ENCODE measurements at places on chromosomes 12 and 14.

GRCh38 chr12:34402228-34402898 lies 380.1 kb downstream of the ALG10 start:
- DNase-seq: no peak

DNA sequence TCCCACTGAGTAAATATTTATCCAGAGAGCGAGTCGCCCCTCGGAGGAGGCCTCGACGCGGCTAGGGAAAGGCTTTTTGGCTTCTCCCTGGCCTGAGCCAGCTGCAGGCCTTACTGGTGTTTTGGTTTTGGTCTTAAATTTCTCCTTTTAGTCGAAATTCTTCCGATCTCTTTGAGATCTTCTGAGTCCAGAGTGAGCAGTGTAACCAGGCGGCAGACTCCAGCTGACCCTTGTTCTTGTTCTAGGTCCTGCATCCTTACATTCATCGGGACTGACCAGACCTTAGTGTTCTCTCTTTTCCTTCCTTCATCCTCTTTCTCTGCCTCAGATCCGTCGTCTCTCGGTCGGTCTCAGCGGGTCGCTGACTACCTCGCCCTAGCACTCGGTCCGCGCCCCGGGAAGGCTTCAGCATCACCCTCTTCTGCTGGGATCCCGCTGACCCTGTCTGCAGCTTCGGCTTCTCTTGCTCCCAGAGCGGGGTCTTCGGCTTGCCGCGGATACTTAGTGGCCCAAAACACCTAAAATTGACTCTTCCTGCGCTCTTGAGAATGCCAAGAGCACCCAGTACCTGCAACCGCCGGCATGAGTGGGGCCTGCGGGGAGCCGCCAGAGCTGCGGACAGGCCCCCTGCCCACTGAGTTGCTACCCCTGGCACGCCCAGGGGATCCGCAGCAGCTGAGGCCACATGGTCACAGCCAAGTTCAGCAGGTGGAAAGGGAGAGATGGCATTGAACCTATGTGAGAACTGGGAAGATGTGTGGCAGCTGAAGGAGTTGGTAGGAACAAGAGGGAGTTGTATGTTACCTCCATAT lies 2.4 kb upstream of the PAX9 start:
- no peak for DNase-seq

DNA sequence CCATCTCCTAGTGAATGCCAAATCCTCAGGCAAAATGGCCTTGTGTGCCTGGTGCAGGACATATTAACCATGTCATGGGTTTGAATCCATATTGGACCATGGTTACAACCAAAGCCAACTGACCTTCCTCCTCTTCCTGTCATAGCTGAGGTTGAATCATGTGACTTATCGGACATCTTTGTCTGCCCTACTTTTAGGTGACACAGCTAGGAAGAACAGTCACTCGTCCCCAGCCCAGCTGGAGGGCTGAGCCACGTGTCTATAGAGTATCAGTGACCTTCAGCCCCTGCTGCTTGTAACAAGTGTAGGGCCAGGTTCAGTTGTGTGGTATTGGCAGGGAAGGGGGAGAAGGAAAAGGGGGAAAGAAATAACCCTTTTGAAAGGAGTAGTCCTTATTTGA lies 225.2 kb downstream of the KTN1 start:
- DNase-seq: no peak

DNA sequence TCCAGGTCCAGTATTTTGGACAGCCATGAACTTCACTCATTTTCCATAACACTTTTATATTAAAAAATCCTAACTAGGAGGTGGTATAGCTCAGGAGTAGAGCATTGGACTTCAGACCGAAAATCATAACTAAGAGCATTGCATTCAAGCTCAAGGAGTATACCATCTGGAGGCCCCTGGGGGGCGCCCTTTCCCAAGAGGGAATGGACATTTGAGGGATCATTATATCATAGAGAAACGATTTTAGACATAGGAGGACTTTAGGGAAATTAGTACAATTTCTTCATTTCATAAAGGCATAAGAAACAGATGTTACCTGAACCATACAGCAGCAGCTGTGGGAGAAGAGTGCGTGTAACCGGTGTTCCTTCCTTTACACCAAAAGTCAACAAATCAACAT lies 5.2 kb upstream of the ATG14 start:
- DNase-seq: peak; percentile 49

- DNase-seq: no peak
Observed at GRCh38 chr12:22054155-22054554, 8.1 kb downstream of the CMAS start.

GRCh38 chr14:98769326-98769725 lies 502.7 kb downstream of the BCL11B start:
- DNase-seq: no peak

DNA sequence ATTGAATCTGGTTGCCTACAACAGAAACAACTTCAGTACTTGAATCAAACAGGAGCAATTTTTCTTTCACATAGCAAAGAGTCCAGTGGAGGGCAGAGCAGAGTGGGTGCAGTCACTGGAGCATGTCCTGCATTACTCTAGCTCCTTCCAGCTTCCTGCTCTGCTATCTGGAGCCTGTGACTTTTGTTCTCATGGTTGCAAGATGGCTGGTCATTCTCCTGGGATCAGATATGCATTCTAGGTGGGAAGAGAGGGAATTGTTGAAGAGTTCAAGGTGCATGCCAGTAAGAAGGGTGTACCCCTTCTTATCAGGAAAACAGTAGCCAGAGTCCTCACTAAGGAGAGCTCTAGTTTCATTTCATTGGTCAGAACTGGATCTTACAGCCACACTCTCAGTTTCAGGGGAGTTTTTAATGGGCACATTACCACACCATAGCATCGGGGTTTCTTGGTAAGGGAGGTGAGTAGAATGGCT lies 8.0 kb downstream of the IFT43 start:
- DNase-seq: no peak

DNA sequence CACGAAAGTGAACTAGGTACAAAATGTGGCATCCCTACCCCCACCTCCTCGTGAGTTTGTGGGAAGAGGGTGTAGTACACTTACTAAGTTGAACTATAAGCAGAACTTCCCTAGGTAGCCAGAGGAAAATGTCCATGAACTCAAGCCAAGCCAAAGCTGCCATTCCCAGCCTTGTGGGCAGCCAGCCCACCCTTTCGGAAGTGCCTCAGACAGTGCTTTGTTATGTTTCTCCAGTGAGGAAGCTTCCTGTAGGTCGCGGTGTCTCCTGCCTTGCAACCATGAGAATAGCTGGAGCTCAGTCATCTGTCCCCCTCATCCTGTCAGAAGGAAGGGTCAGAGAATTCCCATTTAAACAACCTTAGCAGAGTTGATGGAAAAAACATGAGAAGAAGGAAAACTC lies 266.9 kb downstream of the DUSP6 start:
- DNase-seq: no peak

GRCh38 chr12:81021834-81022233 lies 56.0 kb upstream of the ACSS3 start:
- no peak for DNase-seq

DNA sequence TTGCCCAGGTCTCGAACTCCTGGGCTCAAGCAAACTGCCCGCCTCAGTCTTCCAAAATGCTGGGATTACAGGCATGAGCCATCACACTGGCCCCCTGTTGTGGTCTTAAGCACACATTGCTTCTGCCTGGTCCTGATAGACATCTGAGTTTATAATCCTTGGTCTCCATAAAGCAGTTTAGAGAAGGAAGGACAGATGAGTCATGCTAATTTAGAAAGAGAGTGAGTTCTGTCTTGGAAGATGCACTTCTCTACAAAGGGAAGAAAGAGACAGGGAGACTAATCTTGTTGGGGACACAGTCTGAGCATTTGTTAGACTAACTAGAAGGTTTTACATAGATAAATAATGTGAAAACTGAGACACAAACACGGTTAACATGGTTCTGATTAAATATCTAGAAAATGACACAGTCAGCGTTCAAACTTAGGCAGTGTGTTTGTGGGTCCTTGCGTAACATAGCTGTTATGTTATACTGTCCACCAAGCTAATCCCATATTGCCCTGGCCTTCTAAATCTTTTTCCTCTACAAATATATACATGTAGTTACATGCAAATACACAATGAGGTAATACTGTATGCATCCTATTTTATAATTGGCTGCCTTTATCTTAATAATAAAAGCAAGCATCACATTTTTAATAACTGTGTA lies 31.0 kb downstream of the SAMD4A start:
- DNase-seq: peak; percentile 32

DNA sequence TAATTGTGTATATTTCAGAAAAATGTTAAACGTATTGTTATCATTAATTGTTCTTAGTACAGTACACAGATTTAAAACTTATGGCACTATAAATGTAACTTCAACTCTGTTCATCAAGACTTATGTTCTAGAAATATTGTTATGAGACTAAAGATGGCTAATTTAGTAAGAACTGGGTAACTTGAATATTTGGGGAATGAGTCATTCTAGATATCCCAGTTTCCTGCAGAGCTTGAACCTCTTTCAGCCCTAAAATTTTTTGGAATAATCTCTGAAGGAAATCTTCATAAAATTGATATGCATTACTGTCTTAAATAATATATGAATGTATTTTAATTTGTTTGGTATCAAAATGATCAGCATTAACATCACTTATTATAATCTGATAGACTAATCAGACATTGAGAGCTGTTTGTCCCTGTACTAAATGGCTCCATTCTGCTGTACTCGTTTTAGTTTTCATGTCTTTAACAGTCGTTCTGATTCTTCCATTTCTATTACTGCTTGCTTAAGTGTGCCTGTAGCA lies 87.1 kb downstream of the VEZT start:
- DNase-seq: no peak

GRCh38 chr14:92785667-92786426 lies 8.3 kb upstream of the GOLGA5 start:
- peak; percentile 78 for DNase-seq

DNA sequence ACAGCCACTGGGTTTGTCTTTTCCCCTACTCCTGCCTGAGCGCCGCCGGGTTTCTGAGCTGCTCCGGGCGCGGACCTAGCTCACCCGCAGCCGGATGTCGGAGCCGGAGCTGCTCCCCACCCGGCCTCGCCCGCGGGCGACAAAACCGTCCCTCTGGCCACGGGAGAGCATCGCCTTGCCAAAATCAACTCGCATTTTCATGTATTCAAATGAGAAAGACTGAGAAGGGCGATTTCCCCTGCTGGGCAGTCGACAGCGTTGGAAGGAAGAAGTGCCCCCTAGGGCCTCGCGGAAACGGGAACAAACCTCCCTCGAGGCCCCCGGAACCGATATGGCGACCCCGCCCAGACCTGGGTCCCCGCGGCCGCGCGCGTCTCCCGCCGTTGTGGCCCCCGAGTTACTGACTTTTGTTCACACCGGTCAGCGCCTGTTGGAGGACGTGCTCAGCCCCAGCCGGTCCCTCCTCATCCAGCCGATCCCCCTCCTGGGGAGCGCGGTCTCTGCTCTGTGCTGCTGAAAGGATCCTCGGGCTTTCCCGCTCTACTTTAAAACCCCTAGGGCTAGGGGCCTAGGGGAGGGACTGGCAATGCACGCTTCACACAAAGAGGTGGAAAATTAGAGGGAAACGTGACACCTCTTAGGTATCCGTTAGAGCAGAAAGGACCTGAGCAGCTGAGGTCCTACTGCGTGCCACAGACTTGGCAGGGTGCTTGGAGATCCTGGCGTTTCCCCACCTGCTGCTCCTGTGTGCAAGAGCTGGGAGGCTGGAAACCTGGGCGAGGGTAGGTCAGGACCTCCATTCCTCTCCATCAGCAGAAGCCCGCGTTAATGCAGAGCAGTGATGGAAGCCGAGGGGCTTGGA lies 4.3 kb downstream of the TTC6 start:
- DNase-seq: no peak

- peak; percentile 100 for DNase-seq
Observed at GRCh38 chr12:54280468-54281260, at the start of gene HNRNPA1. TSS of gene HNRNPA1 (plus strand) at chr12:54280726. CDS start at chr12:54280808, 82 bp downstream.

DNA sequence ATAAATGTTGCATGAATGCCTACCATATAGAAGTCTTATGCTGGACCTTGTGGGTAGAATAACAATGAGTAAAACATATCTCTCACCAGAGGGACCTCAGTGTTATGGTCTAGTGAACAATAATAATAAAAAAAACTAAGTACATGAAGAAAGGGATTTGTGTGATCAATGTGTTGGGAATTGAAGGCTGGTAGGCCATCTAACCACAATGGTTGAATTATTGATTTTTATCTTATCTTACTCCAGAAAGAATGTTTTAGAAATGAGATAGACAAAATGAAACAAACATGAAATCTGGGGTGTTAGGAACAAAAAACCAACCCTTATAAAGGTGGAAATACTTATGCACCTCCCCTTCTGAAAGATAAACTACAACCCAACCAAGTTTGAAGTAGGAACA lies 243.9 kb upstream of the LRIG3 start:
- no peak for DNase-seq

- no peak for DNase-seq
Observed at GRCh38 chr14:30034152-30034551, 106.5 kb upstream of the PRKD1 start.

GRCh38 chr14:77213679-77214016 lies 32.0 kb downstream of the TMEM63C start:
- no peak for DNase-seq

- no peak for DNase-seq
Observed at GRCh38 chr14:75134644-75135043, 7.8 kb upstream of the NEK9 start.

- no peak for DNase-seq
Observed at GRCh38 chr12:93762059-93762719, 85.0 kb downstream of the CRADD start.

GRCh38 chr14:100317912-100318808 lies 5.0 kb upstream of the SLC25A47 start:
- DNase-seq: peak; percentile 35

DNA sequence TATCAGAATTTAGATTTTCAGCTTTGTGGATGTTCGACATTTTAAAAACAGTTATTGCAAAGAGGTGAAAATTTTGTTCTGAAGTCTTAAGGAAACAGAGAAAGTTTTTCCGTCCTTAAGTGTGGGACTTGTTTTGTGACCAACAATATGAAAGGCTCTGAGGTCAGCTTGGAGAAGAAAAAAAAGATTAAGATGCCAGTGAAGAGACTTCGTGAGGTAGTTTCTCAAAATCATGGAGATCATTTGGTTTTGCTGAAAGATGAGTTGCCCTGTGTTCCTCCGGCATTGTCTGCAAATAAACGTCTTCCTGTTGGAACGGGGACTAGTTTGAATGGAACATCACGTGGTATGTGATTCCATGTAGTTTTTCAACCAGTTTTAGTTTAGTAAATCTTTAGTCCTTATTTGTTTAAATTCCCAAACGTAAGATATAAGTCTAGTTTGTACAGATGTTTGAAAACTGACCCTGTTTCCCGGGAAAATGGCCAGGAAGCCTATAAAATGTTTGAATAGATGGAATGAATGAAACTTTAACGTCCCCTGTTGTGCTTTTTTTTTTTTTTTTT lies 682 bp downstream of the KIAA0586 start:
- DNase-seq: peak; percentile 39

- no peak for DNase-seq
Observed at GRCh38 chr12:1515428-1515827, 79.0 kb downstream of the FBXL14 start.

DNA sequence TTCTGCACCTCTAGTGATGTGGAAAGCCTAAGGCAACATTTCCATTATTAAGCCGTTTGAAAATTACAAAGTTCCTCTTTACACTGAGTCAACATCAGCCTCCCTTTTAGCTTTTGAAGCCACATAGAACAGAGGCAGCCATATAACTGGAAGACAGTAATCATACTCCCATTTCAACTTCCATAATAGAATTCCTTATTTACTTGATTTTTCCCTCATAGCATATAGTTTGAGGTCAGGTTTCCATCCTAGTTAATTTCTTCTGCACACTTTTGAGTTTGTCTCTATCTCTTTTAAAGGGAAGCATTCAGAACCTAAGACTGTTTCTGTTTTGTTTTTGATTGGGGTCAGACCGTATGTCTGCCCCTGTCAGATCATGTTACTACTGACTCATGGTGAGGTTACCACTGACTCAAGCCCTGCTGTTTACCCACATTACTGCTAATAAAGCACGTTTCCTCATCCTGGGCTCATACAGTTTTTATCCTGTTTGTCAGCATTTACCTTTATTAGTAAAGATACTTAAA lies 161.0 kb downstream of the SLC38A4 start:
- peak; percentile 88 for DNase-seq

- no peak for DNase-seq
Observed at GRCh38 chr14:95490727-95491451, 25.6 kb downstream of the SYNE3 start.

Measured in inflammatory macrophage treated with lipopolysaccharide for 1 hour (primary cell).